Jurkat, Clone E6-1 (cell line): ENCODE measurements at places on chromosomes 2 and 18.

DNA sequence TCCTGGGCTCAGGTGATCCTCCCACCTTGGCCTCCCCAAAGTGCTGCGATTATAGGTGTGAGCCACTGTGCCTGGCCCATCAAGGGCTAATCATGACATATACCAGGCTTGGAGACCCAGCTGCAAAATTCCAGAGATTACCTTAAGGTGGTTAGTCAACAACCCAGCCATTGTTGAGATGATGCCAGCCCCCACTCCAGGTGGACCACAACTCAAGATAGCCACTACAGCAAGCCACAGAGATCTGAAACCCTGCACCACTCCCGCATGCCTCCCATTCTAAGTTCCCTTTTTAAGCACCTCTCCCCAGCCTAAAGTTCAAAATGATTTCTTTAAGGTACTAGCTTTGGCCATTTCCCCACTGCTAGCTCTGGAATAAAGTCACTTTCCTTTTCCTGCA is 4.6 kb upstream of the CLK1 start:
- DNase-seq = no peak

GRCh38 chr2:208373460-208374089 is 33.0 kb upstream of the PTH2R start:
- DNase-seq = peak; percentile 34

DNA sequence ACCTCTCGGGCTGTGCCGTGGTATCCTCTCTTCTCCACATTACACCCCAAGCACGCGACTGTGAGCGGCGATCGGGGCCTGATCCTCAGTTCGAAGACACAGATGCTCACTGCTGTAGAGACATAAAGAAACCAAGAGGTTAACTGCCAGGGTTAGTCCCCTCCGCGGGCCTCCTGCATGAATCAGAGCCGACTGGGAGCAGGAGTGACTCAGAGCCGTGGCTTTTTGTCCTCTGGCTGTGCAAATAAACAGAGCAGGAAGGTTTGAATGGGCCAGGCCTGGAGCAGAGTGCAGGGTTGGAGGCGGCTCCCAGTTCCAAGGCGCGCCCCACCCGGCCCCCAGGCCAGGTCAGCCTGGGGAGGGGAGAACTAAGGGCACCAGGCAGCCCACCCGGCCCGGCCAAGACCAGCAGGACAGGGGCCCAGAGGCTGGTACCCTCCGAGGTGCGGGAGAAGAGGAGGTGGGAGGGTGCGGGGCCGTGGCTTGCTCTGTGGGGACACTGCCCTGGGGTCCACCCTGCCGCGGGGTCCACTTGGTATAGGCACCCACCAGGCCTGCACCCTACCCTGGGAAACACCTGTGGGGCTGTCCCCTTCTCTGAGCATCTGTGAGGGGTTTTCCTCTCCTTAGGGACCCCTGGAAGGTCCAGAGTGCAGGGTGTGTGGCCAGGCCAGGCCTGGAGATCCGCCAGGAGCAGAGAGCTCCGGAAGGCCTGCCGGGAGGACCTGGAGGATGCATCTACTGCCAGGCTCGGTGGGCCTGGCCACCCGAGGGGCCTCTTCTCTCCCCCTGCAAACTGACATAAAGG is 16.5 kb downstream of the TWIST2 start:
- DNase-seq = no peak

DNA sequence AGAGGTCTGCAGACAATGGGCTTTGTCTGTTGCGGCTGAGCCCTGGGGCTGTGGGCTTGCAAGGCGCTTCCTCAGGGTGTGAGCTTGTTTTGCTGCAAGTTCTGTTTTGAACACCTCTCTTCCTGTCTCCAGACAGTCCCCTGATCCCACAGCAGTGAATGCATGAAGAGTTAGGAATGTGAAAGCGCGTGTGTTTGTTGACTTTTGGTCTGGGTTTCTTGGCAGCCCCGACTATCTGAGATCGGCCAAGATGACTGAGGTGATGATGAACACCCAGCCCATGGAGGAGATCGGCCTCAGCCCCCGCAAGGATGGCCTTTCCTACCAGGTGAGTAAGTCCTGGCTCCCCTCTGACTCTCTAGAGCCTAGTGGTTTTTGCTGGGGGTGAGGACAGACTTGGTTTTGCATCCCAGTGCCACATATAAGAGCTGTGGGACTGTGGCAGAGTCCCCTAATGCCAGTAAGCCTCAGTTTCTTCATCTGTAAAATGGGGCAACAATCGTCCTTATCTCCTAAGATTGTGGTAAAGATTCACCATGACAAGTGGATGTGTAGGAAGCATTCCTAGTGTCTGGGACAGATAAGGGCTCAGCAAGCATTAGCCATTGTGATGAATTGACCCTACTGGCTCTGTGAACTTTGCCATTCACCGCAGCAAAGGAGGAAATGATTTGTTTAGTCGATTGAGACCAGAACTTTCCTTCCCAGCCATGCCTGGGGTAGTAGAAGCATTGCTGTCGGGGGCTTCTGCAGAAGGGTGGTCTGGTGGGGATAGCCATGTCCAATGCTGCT is 3.0 kb downstream of the LBH start:
- DNase-seq = no peak

GRCh38 chr2:171530378-171530777 is 8.1 kb downstream of the CYBRD1 start:
- DNase-seq = no peak

GRCh38 chr2:224545884-224546644 is 39.1 kb downstream of the CUL3 start:
- no peak for DNase-seq

DNA sequence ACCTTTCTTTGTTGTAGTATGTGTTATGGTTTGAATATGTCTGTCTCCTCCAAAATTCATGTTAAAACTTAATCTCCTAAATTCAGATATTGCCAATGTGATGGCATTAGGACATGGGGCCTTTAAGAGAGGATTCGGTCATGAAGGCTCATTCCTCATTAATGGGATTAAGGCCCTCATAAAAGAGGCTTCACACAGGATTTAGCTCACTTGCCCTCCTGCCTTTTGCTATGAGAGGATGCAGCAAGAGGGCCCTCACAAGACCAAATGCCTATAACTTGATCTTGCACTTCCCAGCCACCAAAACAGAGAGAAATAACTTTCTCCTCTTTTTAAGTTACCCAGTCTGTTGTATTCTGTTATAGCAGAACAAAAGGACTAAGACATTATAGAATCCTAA is 19.7 kb downstream of the ZBTB14 start:
- no peak for DNase-seq

DNA sequence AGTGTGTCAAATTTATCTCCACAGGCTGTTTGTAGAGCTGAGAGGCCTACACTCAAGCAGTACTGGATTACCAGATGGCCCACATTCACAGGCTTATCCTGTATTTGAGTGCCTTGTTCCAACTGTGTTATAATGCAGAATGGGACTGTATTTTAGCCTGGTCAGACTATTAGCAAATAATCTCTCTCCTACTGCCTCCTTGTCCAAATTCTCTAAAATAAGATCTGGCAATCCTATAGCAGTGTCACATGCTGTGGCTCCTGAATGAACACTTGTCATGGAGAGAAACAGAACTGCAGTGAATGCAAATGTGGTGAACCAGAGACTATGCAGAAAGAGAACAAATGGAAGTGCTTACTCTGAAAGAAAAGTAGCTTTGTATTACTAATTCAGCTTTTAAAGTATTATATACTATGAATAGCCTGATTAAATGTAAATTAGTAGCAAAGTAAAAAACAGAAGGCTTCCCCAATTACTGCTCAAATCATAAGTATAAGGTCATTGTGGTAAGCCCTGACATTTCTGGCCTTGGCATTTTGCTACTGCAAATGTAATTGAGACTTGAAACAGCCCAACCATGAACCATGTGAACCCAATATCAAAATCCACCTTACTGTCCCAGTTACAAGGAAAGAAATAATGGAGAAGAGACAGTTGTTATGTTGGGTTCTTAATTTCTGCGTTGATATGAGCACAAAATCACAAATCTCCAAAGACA is 80.0 kb downstream of the MAP4K3 start:
- DNase-seq = no peak

DNA sequence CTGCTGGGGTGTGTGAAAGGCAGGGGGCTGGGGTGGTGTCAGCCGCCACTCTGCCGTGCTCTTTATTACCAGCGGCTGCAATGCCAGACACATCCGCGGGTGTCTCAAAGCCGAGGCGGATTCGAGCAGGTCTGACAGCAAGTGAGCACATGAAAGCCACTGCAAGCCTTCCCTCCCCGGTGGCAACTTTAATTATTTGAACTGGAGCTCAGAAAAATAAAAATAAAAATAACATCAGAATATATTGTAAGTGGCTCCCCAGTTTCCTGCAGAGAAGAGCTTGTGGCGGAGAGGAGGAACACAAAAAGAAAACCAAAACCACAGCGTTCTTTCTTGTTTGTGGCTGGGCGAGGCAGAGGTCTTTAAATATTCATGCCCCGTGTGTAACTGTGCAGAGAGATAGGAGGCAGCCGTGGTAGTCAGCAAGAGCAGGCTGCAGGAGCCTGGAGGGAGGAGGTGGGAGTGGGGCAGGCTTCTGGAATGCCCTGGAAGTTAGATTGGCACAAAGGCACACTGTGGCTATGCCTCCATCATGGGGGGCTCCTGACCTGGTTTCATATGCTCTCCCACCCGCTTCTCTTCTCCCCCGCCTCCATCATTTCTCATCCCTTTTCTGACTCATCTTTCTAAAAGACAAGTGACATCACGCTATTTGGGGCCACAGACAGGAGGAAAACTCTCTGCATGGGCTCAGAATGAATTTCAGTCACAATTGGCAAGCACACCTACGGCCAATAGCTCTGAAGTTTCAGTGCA is 199.8 kb downstream of the CLIP4 start:
- DNase-seq = peak; percentile 92

DNA sequence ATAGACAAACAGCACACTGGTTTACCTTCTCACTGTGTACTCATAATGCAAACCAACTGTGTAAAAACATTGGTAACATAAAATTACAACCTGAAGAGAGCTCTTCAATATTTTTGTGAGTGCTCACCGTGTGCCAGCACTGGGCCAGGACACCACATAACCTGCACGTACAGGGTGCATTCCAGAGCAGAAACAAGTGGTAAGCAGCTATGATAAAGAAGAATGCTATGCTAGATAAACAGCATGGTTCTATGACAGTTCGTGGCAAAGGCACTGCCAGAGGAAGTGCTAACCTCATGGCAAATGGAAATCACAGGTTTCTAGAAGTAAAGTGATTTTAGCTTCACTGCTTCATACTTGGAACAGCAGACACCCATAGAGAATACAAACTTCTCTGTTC is 343.5 kb downstream of the MTX2 start:
- no peak for DNase-seq

DNA sequence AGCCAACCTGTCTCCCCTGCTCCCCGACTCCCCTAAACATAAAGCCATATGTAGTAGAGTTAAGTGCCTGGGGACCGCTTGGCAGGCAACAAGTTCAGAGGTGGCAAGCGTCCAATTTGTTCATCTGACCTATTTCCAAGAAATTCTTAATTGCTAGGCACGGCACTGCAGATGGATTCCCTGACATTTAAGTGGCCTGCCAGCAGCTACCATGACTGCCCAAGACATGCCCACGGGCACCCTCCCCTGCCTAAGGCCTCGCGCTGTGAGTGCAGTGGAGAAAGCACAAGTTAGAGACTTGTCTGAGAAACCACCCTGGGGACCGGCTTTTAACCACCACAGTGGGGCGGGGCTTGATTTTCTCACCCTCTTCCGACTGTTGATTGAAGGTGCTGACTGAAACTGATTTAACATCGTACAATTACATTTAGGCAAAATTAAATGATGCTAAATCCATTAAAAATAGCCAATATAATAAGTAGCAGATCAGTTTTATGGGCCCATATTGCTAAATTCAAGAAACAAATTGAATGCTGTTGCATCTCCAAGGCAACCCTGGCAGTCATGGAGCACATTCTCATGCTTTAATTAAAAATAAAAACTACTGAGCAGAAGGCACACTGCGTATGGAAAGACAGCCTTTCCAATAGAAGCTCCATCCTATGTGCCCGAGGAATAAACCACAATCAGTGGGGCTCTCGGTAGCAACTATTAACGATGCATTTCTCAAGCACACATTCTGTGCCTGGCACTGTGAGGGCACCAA is 163.6 kb upstream of the ACAA2 start:
- no peak for DNase-seq
